ENCODE measurements at places on chromosomes 1 and 21. TPM values are rescaled to one million over a fixed set of nuclear protein-coding genes. Genes with fewer than 3 reads are reported as not detected.

CTH gene
- 3.9 TPM for total RNA-seq

CPLANE2 gene
- 7.3 TPM for total RNA-seq

INSRR gene
- not detected for total RNA-seq

CREB3L4 gene
- total RNA-seq, result 4.6 TPM

GPR37L1 gene
- total RNA-seq, result not detected

GSTM3 gene
- 87.9 TPM for total RNA-seq

SHCBP1L gene
- total RNA-seq, result under 0.01 TPM

C8B gene
- total RNA-seq, result not detected

FCRL3 gene
- not detected for total RNA-seq

AMY1C gene
- total RNA-seq, result not detected

AGMAT gene
- total RNA-seq, result 2.7 TPM

CYP4A11 gene
- total RNA-seq, result not detected

ABL2 gene
- 47.6 TPM for total RNA-seq

DMBX1 gene
- not detected for total RNA-seq

TSACC gene
- 0.28 TPM for total RNA-seq

GBP5 gene
- 0.38 TPM for total RNA-seq

LYST gene
- 10.4 TPM for total RNA-seq

Data from regular cardiac myocyte (primary cell).